NCI-H345 (cell line): ENCODE measurements at places on chromosomes 5 and 9.

- peak; percentile 65 for DNase-seq
Measured at GRCh38 chr9:129482521-129483414, 138.1 kb downstream of the C9orf50 start.

DNA sequence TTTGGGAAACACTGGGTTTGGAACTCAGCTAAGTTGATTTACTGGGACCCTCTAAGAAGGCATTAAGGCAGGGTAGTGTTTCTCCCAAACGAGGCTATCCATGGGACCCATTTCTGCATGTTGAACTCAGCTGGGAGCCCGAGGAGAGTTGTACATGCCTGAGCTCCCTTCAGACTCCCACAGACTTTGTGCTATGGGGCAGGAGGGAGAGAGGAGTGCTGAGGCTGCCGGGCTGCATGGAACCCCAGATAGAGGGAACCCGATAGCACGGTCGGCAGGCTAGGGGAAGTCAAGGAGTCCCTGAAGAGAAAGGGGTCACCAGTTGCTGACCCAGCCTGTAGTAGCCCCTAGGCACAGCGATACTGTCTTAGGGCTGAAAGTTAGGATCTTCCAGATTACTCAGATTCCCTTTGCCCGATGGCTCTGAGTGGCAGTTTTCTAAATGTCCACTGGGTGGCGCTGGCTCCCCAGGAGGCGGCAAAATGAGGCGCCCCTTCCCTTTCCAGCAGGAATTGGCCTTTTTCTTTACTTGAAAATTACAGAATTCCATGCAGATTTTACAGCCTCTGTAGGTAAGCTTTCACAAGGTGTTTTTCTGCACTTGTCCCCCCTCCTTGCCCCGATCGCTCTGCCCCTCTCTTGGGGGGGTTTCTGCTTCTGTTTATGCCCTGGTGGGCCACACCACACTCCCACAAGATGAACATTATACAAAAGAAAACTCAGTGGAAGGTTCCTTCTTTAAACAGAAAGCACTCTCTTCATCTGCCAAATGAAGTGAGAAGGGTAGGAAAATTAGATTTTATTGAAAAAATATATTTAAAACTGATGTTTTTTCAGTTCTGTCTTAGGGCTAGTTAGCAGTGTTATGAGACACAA lies 17.8 kb downstream of the NANS start:
- peak; percentile 47 for DNase-seq

- no peak for DNase-seq
Measured at GRCh38 chr9:129428864-129429577, 191.9 kb downstream of the C9orf50 start.

DNA sequence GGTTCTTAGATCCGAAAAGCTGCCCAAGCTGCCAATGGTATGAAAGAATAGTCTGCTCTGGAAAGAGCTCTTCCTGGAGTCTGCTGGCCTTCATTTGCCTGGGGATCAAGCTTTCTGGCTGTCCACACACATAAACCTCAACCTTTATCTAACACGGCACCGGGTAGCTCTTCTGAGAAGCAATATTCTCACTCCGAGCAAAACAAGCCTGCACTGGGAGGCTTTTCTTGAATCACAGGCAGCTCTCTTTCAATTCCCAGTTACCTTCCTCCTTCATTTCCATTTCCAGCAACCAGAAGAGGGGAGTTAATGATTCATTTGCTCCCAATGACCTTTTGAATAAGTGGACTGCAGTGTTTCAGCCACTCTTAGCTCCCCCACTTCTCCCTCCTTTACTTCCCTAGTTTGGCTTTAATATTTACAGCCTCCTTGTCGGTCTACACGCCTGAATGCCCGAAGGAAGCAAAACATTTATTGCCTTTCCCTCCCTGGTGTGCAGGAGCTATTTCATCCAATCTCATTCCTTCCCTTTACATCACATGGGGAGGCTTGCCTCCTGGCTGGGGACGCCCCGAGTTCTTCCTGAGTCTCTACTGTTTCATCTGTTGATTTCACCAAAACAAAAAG lies 187.1 kb downstream of the ARHGEF28 start:
- DNase-seq = no peak

- no peak for DNase-seq
Measured at GRCh38 chr9:119634006-119634405, 264.8 kb upstream of the BRINP1 start.

GRCh38 chr5:1931604-1932231 lies 49.0 kb upstream of the IRX4 start:
- no peak for DNase-seq

GRCh38 chr5:111848476-111848875 lies 91.5 kb upstream of the NREP start:
- no peak for DNase-seq

- no peak for DNase-seq
Measured at GRCh38 chr9:34387239-34387638, 10.5 kb upstream of the MYORG start.

- no peak for DNase-seq
Measured at GRCh38 chr5:76754668-76755078, 38.7 kb downstream of the F2R start.

DNA sequence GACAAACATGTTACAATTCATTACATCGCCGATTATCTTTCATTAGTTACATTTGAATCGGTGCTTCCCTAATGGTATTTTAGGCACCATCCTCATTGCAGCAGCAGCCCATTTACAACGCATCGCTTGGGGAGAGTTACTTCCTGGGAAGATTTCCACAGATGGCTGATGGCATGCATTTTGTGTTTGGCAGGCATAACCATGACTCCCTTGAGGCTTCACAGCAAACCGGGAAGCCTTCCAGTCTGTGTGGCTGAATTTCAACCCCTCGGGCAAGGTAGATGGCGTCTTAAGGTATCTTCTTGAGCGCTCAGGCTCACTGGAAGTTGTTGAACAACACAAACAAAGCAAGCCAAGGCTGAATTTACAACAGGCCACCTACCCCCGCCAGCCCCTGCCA lies 1.6 kb upstream of the DNAH5 start:
- no peak for DNase-seq

- DNase-seq = no peak
Measured at GRCh38 chr5:72101828-72102227, 5.4 kb upstream of the MAP1B start.

- DNase-seq = no peak
Measured at GRCh38 chr5:102765350-102765749, 10.2 kb downstream of the PAM start.

DNA sequence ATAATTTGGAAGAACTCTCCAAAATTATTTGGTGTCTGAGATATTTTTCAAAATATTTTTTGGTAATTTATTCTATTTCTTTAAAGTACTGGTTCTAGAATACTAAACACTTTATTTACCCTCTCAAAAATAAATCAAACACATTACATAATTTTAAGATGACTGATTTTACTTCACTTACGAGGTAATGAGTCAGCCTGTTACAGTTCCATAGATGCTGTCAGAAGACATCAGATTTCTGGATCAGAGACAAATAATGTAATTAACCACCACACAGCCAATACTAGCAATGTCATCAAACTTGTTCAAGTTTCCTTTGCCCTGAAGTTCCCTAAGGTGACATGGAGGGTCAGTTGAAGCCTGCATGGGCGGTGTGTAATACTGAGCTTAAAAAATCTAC lies 106.1 kb upstream of the CDH9 start:
- DNase-seq = no peak

DNA sequence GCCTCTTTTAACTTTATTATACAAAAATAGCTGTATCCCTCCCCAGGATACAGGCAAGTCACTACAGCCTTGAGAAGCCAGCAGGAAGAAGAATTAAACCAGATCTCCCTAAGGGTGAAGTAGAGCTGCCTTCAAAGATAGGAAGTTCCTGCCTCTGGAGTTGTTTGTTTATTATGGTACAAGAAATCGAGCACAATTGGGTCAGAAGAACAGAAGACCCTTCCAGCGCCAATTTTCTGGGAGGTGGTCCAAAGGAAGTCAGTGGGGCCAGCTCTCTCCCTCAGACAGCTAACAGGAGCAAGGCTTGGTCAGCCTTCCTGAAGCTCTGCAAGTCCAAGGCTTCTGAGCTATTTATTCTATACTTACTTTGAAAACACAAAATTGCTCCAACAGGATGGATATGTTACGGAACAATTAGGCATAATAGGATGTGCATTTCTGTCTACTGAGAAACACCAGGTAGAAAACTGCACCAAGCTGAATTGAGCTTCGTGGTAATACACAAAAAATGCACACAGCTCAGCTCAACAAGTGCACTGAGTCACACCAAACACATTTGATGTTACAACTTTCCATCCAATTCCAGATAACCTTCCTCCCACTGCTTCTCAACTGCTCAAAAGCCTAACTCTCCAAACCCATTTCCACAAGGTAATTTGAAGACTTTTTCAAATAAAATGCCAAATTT lies 16.0 kb downstream of the SERINC5 start:
- DNase-seq = no peak

- DNase-seq = no peak
Measured at GRCh38 chr5:81395262-81395661, 1.3 kb upstream of the ACOT12 start.

- no peak for DNase-seq
Measured at GRCh38 chr9:20873240-20873865, 158.1 kb downstream of the HACD4 start.

DNA sequence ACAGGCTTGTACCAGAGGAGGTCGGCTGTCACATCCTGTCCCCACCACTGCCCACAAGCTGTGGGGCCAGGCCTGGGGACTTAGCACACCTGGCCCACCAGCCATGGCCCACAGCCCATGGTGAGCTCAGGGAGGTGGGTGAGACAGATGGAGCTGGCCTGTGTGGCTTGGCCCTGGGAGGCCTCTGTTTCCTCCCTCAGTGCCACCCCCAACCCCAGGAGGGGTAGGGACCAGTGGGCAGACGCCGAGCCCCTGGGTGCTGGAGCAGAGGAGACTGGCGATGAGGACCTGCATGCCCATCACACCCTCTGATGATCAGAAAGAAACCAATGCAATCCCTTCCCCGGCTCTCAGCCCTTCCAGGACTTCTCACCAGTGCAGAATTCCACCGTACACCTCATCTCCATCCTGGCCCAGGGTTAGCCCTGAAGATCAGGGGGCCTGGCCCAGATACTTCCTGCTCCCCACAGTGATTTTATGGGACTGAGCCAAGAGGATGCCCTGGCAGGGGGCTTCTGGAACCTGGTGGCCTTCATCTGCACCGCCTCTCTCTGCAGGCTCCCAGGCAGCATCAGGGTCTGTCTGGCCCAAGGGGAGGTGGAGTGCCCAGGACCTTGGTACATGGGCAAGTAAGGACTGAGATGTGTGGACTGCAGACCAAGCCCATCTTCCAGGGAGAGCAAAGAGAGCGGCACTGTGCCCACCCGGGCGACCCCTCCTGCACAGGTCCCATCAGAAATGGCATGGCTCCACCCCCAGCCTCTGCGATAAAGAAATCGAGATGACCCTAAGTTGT lies 16.9 kb upstream of the NKD2 start:
- no peak for DNase-seq

GRCh38 chr9:88326015-88326414 lies 62.2 kb upstream of the SPIN1 start:
- DNase-seq = no peak

DNA sequence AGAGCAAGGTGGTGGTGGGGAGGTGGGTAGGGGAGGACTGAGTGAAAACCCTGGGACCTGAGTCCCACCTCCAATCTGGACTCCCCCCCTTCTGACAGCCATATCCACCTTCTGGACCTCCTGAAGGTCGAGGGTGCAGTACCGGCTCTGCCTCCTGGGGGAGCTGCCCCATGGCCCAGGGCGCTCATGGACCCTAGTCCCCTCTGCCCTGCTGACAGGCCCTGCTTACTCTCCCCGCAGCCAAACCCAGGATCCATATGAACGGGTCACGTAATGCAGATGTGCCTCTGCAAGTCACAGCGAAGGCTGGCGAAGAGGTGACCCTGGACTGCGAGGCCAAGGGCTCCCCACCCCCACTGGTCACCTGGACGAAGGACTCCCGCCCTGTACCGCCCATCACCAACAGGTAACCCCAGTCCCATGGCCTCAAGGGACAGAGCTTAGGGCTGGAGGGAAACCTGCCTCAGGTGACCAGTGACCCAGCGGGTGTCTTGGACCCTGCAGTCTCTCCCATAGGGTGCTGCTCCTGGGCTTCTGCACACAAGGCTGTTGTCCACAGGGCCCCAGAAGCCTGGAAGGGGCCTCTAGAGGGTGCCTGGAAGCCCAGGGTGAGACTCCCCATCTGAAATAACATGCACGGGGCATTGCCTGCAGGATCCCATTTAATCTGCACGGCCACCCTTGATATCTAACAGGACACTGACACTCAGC lies 61.7 kb downstream of the HMCN2 start:
- DNase-seq = no peak

DNA sequence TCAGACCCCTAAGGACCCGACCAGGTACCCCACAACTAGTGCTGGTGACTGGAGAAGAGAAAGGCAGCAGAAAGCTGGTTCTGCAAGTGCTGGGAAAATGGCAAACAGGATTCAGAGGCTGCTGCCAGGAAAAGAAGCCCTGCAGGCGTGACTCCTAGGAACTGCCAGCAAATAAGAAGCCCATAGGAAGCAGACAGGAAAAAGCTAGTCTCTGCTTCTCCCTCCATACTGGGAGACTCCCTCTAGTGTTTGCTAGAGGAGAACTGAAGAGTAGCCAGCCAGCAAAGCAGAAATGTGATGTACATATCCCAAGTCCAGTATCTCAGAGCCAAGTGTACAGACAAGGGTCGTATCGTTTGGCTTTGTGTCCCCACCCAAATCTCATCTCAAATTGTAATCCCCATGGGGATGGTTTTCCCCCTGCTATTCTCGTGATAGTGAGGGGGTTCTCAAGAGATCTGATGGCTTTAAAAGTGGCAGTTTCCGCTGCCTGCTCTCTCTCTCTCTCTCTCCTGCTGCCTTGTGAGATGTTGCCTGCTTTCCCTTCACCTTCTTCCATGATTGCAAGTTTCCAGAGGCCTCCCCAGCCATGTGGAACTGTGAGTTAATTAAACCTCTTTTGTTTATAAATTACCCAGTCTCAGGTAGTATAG lies 38.1 kb upstream of the TUSC1 start:
- DNase-seq = no peak

DNA sequence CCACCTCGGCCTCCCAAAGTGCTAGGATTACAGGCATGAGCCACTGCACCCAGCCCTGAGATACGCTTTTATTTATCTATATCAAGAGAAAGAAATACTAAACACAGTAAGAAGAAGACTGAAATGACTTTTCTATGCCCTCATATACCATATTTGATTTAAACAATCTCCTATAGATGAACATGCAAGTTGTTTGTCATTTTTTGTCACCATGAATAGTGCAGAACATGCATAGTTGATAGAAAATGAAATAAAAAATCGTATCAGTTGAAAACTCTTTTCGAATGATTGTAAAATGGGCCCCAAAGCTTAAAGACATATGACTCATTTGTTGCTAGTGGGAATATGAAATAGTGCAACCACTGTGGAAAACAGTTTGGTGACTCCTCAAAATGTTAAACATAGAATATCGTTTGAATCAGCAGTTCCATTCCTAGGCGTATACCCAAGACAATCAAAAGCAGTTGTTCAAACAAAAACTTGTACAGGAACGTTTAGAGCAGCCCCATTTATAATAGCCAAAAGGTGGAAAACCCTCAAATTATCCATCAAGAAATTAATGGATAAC lies 61.4 kb upstream of the ANKH start:
- DNase-seq = no peak

- peak; percentile 58 for DNase-seq
Measured at GRCh38 chr5:176608937-176609723, 826 bp downstream of the GPRIN1 start.
